Activated naive CD4-positive, alpha-beta T cell treated with anti-CD3 and anti-CD28 coated beads for 36 hours (primary cell): ENCODE measurements at places on chromosomes 5 and 9. TPM values are rescaled to one million over a fixed set of nuclear protein-coding genes. Genes with fewer than 3 reads are reported as not detected.

Gene FAM169A
- 10.7 TPM for total RNA-seq

Gene TARS1
- total RNA-seq, result 244 TPM

DNA sequence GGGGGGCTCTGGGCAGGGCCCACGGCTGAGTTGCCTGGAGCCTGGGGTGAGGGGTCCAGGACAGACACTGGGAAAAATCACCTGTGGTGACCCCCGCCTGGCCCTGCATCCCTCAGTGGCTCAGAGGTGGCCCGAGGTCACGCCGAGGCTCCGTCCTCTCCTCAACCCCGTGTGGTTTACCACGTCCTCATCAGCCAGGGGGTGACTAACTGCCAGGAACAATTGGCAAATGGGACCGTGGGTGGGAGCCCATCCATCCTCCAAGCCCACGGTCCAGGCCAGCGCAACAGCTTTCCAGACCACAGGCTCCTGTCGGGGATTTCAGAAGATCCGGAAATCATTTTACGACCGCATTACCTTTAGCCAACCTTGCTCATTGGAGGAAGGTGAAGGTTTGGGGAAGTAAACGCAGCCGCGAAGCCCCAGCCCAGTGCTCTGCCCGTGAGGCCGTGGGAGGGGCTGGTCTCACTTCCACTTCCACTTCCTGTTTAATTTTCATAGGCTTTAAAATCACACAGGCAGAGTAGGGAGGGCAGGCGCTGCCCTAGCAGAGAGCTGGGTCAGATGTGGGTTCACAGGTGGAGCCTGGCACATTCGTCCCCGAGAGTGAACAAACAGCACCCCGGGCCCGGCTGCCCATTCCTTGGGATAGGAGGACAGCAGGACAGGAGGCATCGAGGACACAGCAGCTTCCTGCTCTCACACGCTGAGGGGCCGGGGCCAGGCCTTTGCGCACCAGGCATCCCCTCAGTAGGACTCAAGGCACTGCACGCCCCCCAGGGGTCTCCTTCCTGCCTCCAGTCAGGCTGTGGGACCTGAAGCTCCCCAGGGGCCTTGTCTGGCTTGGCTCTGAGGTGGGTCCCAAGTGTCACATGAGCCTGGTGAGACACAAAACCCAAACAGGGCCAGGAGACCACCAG, 19.8 kb upstream of the SLC9A3 start:
- peak; percentile 70 for DNase-seq

- no peak for DNase-seq
Measured at GRCh38 chr5:138351056-138351455, 1.4 kb upstream of the KDM3B start.
